ENCODE measurements at places on chromosomes 1 and 21. TPM values are rescaled to one million over a fixed set of nuclear protein-coding genes. Genes with fewer than 3 reads are reported as not detected.
A peak's percentile ranks its signal among the peaks of the same experiment; 100 is the strongest.

The EPHA10 gene
- total RNA-seq = not detected

The ZFP69B gene
- 26.8 TPM for total RNA-seq

The LCE1A gene
- not detected for total RNA-seq

The ZMPSTE24 gene
- 24.3 TPM for total RNA-seq

The MPL gene
- total RNA-seq = not detected

The SGIP1 gene
- total RNA-seq = not detected

GRCh38 chr21:17461014-17461413 is 51.8 kb upstream of the CXADR start:
- DNase-seq = no peak

DNA sequence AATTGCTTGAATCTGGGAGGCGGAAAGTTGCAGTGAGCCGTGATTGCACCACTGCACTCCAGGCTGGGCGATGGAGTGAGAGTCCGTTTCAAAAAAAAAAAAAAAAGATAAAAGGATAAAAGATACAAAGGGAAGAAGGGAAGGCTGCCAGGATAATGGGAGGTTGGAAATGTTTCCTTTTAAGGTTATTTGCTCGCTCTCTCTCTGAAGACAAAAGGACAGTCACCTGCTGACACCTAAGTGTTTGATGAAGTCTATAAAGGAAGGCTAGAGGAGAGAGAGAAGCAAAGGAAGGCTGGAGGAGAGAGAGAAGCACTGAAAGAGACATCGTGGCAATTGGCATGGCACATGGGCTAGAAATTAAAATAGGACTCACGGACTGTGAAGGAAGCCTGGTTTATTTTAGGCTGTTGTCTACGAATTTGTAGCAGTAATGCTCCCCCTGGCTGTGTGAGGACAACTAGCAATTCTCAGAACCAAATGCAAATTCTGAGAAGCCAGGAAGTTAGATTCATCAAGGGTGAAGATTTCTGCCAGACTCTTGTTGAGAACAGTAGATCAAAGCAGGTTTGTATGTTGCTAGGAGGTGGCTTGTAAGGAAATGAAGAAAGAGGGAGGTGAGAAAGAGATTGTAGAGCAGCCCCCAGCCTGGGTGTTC is 154.2 kb downstream of the ZP4 start:
- peak; percentile 32 for DNase-seq

GRCh38 chr1:6512908-6513280 is 21.4 kb upstream of the PLEKHG5 start:
- no peak for DNase-seq
